ENCODE measurements at places on chromosomes 7 and 10. TPM values are rescaled to one million over a fixed set of nuclear protein-coding genes. Genes with fewer than 3 reads are reported as not detected.

PRLHR gene
- not detected for total RNA-seq

AGAP9 gene
- 2.9 TPM for total RNA-seq

CDK14 gene
- total RNA-seq: 3.0 TPM

ADAMTS14 gene
- total RNA-seq: 1.5 TPM

OR2A42 gene
- total RNA-seq: not detected

PLEKHS1 gene
- total RNA-seq: under 0.01 TPM

SRRT gene
- total RNA-seq: 53.8 TPM

AFAP1L2 gene
- 5.1 TPM for total RNA-seq

FAM13C gene
- under 0.01 TPM for total RNA-seq

ASB10 gene
- not detected for total RNA-seq

SLC39A12 gene
- 0.67 TPM for total RNA-seq

TAS2R4 gene
- total RNA-seq: 1.00 TPM

C7orf33 gene
- not detected for total RNA-seq

DOCK1 gene
- 45.4 TPM for total RNA-seq

HTR5A gene
- not detected for total RNA-seq

CHAT gene
- not detected for total RNA-seq

GNAI1 gene
- 27.8 TPM for total RNA-seq

RPS24 gene
- 1,817 TPM for total RNA-seq

GOLGA7B gene
- 5.4 TPM for total RNA-seq

RAB19 gene
- not detected for total RNA-seq

OLAH gene
- total RNA-seq: not detected

CLDN4 gene
- not detected for total RNA-seq

ANKRD30A gene
- total RNA-seq: not detected

UPK3B gene
- 0.15 TPM for total RNA-seq

POLR2J2 gene
- total RNA-seq: 1.7 TPM

HDAC9 gene
- total RNA-seq: 0.15 TPM

DPP6 gene
- total RNA-seq: 1.1 TPM

KCNIP2 gene
- 2.0 TPM for total RNA-seq

GCC1 gene
- total RNA-seq: 22.9 TPM

CYP3A7 gene
- not detected for total RNA-seq

SEMA3A gene
- 1.5 TPM for total RNA-seq

GRB10 gene
- total RNA-seq: 19.3 TPM

HNRNPF gene
- 316 TPM for total RNA-seq

OR6B1 gene
- not detected for total RNA-seq

AKR1C4 gene
- not detected for total RNA-seq

HECTD2 gene
- 5.5 TPM for total RNA-seq

AGR2 gene
- not detected for total RNA-seq

All from melanocyte of skin (primary cell).